ENCODE measurements at places on chromosomes 6 and 20.

DNA sequence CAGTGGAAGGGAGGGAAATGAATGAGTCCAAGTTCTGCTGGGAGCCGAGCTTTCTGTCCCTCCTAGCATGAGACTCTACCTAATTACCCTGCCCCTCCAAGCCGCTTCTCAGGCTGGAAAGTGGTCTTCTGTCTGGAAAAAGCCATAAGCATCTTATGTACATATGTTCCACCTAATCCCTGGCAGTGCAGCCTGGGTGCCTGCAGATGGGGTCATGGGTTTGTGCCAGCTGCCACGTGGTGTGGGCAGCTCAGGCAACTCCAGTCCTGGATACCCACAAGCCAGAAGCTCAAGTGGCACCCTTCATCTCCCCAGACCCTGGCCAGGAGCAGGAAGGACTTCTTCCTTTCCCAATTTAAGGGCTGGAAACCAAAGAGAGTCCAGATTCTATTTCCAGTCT is 253.1 kb downstream of the LY86 start:
- DNase-seq = no peak

DNA sequence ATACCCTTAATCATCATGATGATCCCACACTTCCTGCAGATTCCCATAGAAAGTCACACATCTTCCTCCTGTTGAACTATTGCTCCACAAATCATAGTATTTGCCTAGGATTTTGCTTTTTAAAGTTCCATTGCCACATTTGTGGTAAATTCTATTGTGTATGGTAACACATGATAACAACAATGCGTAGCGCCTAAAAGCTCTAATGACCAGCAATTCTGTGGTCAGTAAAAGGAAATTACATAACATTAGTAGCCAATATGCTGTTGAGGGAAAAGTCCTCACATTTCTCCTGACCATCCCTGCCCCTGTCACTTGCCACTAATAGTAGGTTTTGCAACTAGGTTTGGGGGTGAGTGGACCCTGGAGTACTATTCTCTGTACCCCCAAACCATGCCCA is 31.8 kb upstream of the PDE7B start:
- no peak for DNase-seq

DNA sequence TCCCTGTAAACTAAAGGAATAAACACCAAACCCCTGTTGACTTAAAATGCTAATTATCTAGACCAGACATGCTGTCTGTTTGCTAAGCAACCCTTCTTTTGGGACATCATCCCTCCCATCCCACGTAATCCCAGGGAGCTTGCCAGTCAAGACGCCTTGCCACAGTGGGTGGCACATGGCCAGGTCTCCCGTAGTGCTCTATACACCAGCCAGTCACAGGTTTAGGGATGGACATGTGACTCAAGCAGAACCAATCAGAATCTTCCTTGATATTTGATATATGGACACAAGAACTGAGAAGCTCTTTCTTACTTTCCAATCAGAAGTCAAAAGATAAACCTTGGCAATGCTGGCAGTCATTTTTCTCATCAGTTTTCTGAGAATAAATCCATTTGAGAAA is 60.0 kb downstream of the CNKSR3 start:
- no peak for DNase-seq

- no peak for DNase-seq
These were observed 26.9 kb downstream of the PXDC1 start for GRCh38 chr6:3724451-3725144.

DNA sequence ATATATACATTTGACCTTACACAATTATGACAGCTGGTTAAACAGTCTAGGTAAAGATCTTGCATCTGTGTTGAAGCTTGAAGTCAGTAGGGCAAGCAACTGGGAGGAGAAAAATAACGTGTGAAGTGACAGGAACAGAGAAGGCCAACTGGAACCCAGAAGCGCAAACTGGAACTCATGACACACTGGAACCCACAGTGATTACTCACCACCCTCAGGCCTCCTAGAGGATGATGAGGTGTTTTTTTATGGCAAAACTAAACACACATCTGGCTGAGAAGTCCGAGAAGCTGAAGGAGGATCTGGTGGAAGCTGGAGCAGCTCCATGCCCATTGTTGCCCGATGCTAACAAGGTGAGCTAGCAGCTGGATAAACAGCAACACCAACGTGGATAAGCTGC is 108.1 kb downstream of the TMEM200A start:
- DNase-seq = no peak

- no peak for DNase-seq
These were observed 232.3 kb upstream of the GMDS start for GRCh38 chr6:2477666-2478065.

GRCh38 chr6:128112494-128112893 is 211.6 kb upstream of the THEMIS start:
- DNase-seq = no peak

DNA sequence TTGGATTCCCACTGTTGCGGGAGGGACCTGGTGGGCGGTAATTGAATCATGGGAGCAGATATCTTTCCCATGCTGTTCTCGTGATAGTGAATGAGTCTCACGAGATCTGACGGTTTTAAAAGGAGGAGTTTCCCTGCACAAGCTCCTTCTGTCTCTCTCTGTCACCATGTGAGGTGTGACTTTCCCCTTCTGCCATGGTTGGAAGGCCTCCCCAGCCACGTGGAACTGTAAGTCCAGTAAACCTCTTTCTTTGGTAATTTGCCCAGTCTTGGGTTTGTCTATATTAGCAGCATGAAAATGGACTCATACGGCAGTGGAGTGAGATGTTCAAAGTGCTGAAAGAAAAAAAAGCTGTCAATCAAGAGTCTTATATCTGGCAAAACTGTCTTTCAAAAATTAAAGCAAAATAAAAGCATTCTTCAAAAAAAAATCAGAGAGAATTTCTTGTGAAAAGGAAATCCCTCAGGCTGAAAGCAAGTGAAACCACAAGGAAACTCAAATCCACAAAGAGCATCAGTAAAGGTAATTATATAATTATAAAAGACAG is 15.5 kb upstream of the KIF25 start:
- no peak for DNase-seq

DNA sequence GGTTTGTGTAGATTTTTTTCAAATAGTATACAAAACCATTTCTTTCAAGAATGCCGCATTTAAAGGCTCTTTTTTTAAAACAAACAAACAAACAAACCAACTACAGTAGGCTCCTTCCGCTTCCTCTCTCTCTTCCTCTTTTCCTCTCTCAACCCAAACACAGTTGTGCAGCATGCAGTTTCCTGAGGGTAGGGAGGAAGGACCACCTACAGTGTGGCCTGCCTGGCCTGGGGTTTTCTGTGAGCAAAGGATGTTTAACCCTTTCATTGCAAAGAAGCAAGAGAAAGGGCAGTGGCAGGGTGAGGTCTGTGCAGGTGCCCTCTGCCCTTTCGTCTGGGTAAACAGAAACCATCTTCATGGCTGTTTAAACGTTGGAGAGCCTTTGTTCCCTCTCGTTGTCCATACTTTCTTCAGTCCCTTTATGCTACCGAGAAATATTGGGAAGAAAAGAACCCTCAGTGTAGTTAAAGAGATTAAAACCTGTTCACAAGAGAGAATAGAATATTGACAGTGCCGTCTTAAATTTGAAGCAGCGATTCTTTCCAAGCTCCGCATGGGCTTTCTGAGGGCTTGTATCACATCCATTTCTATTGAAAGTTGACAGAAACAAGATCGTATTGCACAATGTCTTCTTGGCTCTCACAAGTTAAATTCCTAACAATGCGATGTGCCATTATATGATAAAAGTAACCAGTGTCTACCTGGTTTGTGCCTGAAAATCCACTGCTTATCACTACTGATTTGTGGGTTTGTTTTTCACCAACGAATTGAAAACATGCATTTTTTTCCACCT is 215.5 kb upstream of the SNX9 start:
- DNase-seq = no peak

DNA sequence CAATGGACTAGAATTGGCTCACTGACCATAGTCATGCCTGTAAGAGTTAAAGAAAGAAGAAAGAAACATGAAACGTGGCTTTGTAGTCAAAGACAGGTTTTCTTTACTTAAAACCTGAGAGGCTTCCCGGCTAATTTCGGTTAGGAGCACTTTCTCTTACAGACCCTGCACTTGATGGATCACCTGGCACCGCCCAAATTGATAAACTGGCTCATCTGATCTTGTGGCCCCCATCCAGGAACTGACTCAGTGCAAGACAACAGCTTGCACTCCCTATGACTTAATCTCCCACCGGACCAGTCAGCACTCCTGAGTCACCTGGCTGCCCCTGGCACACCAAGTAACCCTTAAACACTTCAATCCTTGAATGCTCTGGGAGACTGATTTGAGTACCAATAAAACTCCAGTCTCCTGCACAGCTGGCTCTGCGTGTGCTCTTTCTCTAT is 12.3 kb downstream of the TMEM14B start:
- DNase-seq = no peak

GRCh38 chr20:61253264-61253639 is 1.2 kb downstream of the CDH4 start:
- no peak for DNase-seq

DNA sequence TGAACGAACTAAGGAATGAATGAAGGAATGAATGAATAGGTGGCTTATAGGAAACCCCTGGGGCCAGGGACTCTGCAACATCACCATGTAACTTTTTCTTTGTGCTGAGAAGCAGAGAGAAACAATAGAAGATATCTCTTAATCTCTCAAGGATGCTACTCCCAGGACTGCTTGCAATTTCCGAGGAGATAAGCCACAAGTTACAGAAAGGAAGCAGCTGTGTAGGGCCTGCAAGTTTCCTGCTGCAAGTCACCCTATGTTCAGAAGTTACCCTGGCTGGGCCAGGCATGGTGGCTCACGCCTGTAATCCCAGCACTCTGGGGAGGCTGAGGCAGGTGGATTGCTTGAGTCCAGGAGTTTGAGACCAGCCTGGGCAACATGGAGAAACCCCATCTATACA is 7.3 kb upstream of the MAVS start:
- no peak for DNase-seq

GRCh38 chr6:110728501-110728900 is 86.8 kb downstream of the CDK19 start:
- DNase-seq = no peak

DNA sequence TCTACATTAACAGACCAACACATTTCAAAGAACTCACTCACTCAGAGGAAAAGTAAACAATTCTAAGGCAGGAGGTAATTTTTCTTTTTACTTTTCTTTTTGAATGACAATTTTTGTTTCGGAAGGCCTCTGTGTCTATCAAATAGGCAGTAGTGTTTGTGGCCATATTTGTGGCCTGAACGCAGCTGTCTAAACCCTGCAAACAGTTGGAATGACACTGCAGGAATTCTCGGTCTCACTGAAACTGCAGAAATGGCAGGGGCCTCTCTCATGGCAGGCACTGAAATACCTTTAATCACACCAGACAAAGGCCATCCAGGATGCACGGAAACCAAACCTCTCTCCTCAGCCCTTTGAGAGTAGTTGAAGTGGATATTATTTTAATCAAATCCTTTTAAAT is 30.4 kb downstream of the FYN start:
- no peak for DNase-seq

DNA sequence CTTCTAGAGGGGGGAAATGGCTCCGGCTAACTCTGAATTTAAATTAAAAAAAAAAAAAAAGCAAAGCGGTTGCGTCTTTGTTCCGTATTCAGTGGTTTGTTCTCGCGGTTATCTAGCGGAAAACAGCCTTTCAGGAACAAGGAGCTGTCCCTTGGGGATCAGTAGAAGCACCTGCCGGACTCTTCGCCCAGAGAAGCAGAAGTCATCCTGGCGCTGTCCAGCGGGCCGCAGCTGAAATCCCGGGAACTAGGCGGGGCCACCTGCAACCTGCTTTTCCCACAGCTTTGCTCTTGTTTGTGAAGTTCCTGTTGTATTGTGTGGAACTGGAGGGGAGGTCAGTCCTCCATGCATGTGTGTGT is 43.9 kb upstream of the GJE1 start:
- no peak for DNase-seq

- DNase-seq = peak; percentile 31
These were observed 8.6 kb downstream of the MAP3K5 start for GRCh38 chr6:136783495-136784270.

- DNase-seq = no peak
These were observed 42.9 kb downstream of the C6orf132 start for GRCh38 chr6:42099340-42100028.

DNA sequence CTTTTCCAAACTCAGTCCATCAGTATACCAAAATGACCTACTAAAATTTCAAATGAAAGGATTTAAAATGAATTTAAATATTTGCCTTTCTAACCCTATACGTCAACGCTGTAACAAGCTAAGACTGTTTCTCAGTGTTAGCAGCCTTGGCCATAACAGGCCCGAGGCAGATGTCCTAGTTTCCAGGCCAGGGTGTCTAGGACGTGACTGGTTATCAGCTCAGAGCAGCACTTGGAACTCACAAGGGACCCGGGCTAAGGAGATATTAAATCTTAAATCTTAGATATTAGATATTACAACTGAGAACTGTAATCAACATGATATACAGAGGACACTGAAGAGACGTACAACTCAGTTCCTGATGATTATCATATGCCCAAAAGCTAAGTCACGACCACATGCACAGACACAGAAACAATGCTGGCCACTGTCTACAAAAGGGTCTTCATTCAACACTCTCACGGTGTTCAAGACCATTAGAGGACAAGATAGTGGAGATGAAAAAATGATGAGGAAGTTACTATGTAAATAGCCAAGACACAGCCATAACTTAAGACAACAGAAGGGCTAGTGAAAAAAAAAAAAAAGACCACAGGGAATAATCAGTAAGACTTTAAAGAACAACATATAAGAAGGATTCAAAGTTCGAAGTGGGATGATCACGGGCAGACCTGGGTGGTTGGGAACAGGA is at the start of gene CLDN20:
TSS of gene CLDN20 (plus strand) at position 641 of the 691 bp plus-strand sequence. CDS start 11,707 bp downstream, outside the sequence.
- DNase-seq = no peak

GRCh38 chr20:49821870-49822331 is 9.3 kb downstream of the SLC9A8 start:
- no peak for DNase-seq

GRCh38 chr6:159929819-159930218 is 39.0 kb downstream of the MAS1 start:
- DNase-seq = peak; percentile 22

DNA sequence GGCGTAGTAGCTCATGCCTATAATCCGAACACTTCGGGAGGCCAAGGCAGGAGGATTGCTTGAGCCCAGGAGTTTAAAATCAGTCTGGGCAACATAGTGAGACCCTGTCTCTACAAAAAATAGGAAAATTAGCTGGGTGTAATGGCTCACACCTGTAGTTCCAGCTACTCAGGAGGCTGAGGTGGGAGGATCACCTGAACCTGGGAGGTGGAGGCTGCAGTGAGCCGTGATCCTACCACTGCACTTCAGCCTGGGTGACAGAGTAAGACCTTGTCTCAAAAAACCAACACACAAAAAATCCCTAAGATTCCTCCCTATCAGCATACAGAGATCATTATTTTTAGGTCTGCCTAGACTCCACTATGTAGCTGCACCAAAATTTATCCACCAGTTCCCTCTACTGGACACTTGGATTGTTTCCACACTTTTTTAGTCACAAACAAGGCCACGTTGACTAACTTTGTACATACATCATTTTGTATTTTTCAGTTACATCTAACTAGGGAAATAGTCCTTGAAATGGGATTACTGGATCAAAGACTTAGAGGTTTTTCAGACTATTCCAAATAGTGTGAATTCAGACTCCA is 3.6 kb upstream of the PHF1 start:
- no peak for DNase-seq

- no peak for DNase-seq
These were observed 184.7 kb downstream of the CDH4 start for GRCh38 chr20:61436667-61437279.

Data from GM13976 (cell line).